ENCODE measurements at places on chromosomes 1 and 21.

- H3K36me3 ChIP-seq: peaks cover 21% of the 10 kb centered on the region
- H3K27ac ChIP-seq: no peak overlapping the region
- H3K4me1 ChIP-seq: no peaks in the 10 kb centered on the region
- no peaks in the 10 kb centered on the region for H3K27me3 ChIP-seq
- DNase-seq: no peak
Observed at GRCh38 chr1:243620096-243620495, 229.9 kb downstream of the AKT3 start.

DNA sequence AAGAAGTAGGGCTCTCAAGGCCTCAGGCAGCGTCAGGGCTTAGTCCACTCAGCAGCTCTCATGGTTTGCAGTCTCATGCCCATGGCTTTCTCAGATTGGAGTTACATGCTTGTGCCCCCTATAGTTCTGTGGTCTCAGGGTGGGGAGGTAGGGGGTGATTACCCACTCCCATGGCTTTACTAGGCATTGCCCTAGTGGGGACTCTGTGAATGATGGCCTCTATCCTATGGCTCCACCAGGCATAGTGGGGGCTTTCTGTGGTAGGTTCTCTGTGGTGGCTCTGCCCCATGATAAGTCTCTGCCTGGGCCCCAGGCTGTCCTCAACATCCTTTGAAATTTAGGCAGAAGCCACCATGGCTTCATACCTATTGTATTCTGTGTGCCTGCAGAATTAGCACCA is 48.9 kb downstream of the MSH4 start:
- no peaks in the 10 kb centered on the region for H3K4me1 ChIP-seq
- H3K36me3 ChIP-seq: no peaks in the 10 kb centered on the region
- H3K27me3 ChIP-seq: no peaks in the 10 kb centered on the region
- no peak overlapping the region for H3K4me3 ChIP-seq
- no peak for DNase-seq
- no peak overlapping the region for H3K27ac ChIP-seq

GRCh38 chr1:72435025-72435424 is 152.7 kb upstream of the NEGR1 start:
- H3K4me3 ChIP-seq: no peak overlapping the region
- no peaks in the 10 kb centered on the region for H3K36me3 ChIP-seq
- no peak overlapping the region for H3K27ac ChIP-seq

GRCh38 chr1:36160949-36161485 is 5.1 kb downstream of the MAP7D1 start:
- no peaks in the 10 kb centered on the region for H3K27me3 ChIP-seq
- H3K4me1 ChIP-seq: peaks cover 52% of the 10 kb centered on the region
- peak; percentile 86 for DNase-seq
- H3K36me3 ChIP-seq: peaks cover 34% of the 10 kb centered on the region

GRCh38 chr1:84000196-84000885 is 1.4 kb upstream of the TTLL7 start:
- H3K4me3 ChIP-seq: no peak overlapping the region
- H3K4me1 ChIP-seq: no peaks in the 10 kb centered on the region
- H3K27me3 ChIP-seq: no peaks in the 10 kb centered on the region
- DNase-seq: no peak
- H3K36me3 ChIP-seq: no peaks in the 10 kb centered on the region
- H3K27ac ChIP-seq: no peak overlapping the region

- H3K27ac ChIP-seq: no peak overlapping the region
- no peak for DNase-seq
- H3K4me3 ChIP-seq: no peak overlapping the region
- no peaks in the 10 kb centered on the region for H3K36me3 ChIP-seq
- H3K27me3 ChIP-seq: peaks cover 3% of the 10 kb centered on the region
- no peaks in the 10 kb centered on the region for H3K4me1 ChIP-seq
Observed at GRCh38 chr1:244204004-244204403, 152.9 kb downstream of the ZBTB18 start.

DNA sequence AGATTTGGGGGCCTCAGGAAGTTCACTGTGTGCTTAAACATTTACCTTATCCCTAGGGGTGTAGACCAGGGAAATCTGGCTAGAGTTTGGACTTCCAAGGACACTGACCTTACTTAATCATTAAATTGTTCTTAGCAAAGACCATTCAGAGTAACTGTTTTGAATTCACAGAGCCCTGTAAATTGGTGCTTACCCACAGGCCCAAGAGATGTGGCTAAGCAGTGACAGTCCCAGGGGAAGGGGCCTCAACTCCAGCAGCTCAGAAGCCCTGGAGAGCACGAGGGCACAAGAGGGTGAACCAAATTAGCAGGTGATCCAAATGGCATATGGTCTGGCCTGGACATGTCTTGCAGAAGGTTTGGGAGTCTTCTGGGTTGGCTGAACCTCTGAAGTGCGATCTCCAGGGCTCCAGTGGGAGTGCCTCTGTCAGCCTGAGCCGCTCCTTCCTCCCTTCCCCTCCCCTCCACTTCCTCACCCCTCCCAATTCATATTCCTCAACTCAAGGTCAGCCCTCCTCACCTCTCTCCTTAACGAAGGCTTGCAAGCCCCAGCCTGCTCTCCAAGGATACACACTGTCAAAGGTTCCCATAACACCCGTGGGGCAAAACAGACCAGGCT is 4.3 kb downstream of the PAQR7 start:
- H3K27ac ChIP-seq: no peak overlapping the region
- H3K4me1 ChIP-seq: no peaks in the 10 kb centered on the region
- no peaks in the 10 kb centered on the region for H3K27me3 ChIP-seq

DNA sequence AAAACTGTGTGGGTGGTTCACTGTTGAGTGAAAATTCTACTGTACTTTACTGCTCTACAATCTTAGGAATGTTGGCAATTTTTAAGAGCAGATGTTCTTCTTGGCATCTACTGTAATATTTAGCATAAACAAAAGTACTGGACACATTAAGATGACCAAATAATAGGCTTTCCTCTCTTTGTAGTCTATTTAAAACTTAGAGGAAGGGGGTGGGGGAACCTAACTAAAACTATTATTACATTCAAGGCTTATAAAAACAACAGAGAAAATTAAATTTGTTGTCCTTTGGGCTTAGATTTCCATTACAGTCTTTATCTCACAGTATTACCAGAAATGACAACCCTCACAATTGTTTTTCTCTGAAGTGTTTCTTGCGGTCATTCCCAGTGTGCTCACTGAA is 181.2 kb downstream of the PLPPR4 start:
- no peaks in the 10 kb centered on the region for H3K36me3 ChIP-seq
- no peak overlapping the region for H3K27ac ChIP-seq
- H3K4me1 ChIP-seq: peaks cover 22% of the 10 kb centered on the region
- no peak overlapping the region for H3K4me3 ChIP-seq
- no peaks in the 10 kb centered on the region for H3K27me3 ChIP-seq
- DNase-seq: no peak

- H3K27me3 ChIP-seq: no peaks in the 10 kb centered on the region
- H3K4me3 ChIP-seq: no peak overlapping the region
- no peaks in the 10 kb centered on the region for H3K4me1 ChIP-seq
- DNase-seq: peak; percentile 6
Observed at GRCh38 chr1:5709976-5710375, 282.2 kb downstream of the NPHP4 start.

- H3K4me1 ChIP-seq: peaks cover 26% of the 10 kb centered on the region
- H3K27ac ChIP-seq: no peak overlapping the region
- H3K27me3 ChIP-seq: peaks cover 29% of the 10 kb centered on the region
- no peak overlapping the region for H3K4me3 ChIP-seq
- DNase-seq: no peak
- no peaks in the 10 kb centered on the region for H3K36me3 ChIP-seq
Observed at GRCh38 chr1:212597487-212597886, 11.1 kb upstream of the ATF3 start.

- no peaks in the 10 kb centered on the region for H3K4me1 ChIP-seq
- no peak for DNase-seq
- H3K27me3 ChIP-seq: peaks cover 27% of the 10 kb centered on the region
- no peak within 1 kb of the TSS for H3K27ac ChIP-seq
- H3K36me3 ChIP-seq: no peaks in the 10 kb centered on the region
- H3K4me3 ChIP-seq: no peak within 1 kb of the TSS
Observed at GRCh38 chr1:159171254-159171687, at the start of gene CADM3. Gene CADM3, plus strand, starts transcription at chr1:159171615. Its CDS starts 151 bp downstream, at chr1:159171766.

DNA sequence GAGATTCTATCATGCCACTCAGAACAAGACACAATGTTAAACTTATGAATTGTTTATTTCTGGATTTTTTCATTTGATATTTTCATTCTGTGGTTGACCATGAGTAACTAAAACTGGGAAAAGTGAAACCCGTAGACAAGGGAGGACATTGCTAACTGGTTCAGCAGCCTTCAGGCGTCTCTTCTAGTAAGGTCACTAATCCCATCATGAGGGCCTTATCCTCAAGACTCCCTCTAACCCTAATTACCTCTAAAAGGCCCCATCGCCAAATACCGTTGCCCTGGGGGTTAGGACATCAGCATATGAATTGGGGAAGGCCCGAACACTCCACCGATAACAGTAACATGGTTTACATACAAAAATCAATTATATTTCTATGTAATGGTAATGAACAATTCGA is 247.6 kb downstream of the TM2D1 start:
- H3K4me1 ChIP-seq: no peaks in the 10 kb centered on the region
- H3K27ac ChIP-seq: no peak overlapping the region
- no peaks in the 10 kb centered on the region for H3K27me3 ChIP-seq
- no peaks in the 10 kb centered on the region for H3K36me3 ChIP-seq
- no peak overlapping the region for H3K4me3 ChIP-seq

DNA sequence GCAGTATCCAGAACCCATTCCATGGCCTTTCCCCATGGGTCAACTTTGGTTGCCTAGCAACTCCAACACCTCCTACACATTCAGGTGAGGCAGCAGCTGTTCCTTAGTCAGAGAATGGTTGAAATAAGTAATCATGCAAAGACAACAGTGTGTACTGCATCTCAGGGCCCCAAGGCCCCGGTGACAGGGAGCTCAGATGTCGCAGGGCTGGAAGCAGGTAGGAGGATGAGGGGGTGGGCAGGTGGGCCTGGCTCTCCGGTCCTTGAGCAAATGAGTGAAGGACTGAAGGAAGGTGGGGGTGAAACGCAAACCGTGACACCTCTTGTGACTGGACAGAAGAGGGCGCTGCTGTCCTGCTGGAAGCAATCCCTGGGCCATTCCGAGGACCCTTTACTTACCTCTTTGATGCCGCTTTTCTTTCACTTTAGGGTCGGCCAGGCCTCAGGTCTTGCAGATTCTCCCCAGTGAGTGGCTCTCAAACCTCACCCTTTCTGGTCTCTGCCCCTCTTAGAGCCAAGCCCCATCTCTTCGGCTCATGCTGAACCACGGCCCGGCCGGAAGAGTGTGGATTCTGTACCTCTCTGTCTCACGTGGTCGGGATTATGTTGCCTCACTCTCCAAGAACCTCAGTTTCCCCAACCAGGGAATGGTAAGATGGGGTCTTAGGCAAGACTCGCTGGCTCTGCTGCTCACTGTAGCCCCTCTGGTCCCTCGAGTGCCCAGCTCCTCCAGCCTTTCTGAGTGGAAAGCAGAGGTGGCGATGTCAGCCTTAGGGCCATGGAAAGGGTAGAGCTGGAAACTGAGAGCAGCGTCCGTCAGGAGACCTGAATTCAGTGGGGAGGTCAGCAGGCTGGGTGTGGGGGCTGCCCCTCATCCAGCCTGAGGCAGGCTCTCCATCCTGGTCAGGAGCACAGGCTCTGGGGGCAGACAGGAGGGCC is 5.6 kb upstream of the KCNA10 start:
- H3K36me3 ChIP-seq: no peaks in the 10 kb centered on the region
- H3K4me3 ChIP-seq: no peak overlapping the region
- H3K27me3 ChIP-seq: peaks cover 6% of the 10 kb centered on the region

- H3K4me1 ChIP-seq: no peaks in the 10 kb centered on the region
- peaks cover 5% of the 10 kb centered on the region for H3K27me3 ChIP-seq
- H3K36me3 ChIP-seq: no peaks in the 10 kb centered on the region
- no peak overlapping the region for H3K4me3 ChIP-seq
- DNase-seq: no peak
- H3K27ac ChIP-seq: no peak overlapping the region
Observed at GRCh38 chr1:88003255-88003654, 674.6 kb downstream of the LMO4 start.

DNA sequence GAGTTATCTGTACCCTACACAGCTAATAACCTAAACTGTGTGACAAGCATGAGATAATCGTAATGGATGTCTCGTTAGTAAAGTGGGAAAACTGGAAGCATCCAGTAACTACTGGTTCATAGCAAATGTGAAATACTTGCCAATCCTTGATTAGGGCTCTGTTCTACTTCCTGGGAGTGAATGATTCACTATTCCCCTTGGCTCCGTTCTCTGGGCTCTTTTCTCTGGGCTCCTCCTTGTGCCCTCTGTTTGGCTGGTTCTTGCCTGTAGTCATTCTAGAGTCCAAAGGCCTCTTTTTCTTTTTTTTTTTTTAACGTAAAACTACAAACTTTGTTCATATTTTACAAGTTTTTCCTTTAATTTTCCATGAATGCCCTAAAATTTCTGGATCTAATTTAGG is 465.8 kb upstream of the PLXNA2 start:
- H3K36me3 ChIP-seq: no peaks in the 10 kb centered on the region
- no peak overlapping the region for H3K4me3 ChIP-seq
- DNase-seq: no peak
- no peak overlapping the region for H3K27ac ChIP-seq

DNA sequence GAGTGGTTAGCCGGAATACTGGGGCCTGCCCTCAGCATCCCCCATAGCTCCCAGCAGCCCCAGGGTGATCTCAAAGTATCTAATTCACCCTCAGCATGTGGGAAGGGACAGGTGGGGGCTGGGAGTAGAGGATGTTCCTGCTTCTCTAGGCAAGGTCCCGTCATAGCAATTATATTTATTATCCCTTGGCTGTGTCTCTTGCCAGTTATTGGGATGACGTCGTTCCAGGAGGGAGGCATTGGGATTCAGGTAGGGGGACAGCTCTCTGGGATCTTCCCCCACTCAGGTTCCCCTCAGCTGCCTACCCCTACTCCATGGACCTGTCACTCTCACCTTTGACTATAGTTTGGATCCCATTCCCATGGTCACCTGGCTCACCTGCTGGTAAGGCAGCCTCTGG is 11.9 kb upstream of the PEAR1 start:
- no peaks in the 10 kb centered on the region for H3K36me3 ChIP-seq
- H3K4me1 ChIP-seq: no peaks in the 10 kb centered on the region
- H3K4me3 ChIP-seq: no peak overlapping the region
- no peak overlapping the region for H3K27ac ChIP-seq
- no peak for DNase-seq

DNA sequence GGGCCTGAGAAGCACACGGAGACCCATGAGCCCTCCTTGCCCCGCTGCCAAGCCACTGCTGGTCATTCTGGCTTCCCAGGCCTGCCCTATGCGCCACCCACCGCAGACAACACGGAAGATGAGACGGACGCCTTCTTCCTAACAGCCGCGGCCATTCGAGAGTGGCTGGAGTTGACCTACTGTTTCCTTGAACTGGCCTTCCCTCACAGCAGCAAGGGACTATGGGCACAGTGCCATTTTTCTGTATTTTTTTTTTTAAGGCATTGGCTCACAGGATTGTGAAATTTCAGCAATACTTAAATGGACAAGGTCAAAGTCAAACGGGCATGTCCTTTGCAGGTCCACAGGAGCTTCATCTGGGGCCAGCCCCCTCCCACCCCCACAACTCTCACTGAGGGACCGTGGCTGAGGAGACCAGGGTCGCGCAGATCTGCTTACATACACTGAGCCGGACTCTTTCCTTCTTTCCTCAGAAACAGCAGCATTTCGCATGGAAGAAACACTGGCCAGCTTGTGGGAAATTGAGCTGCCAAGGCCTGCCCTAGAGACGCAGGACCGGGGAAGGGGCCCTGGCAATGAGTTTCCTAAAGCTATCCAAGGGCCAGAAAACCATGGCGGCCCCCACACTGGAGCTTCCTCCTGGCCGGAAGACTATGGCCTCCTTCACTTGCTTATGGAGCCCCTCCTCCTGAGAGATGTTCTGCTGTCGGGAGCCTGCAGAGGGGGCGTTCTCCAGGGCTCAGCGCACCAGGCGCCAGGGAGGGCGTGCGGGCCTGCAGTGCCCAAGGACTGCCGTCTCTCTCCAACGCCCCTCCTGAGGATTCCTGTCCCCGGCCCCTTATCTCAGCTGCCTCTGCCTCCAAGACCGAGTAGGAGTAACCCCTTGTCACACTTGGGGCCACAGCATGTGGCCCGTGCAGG is 98.9 kb downstream of the PGBD5 start:
- no peak for DNase-seq
- H3K4me1 ChIP-seq: no peaks in the 10 kb centered on the region
- no peak overlapping the region for H3K4me3 ChIP-seq
- H3K36me3 ChIP-seq: no peaks in the 10 kb centered on the region

Measured in DND-41 (cell line).